ENCODE measurements at places on chromosomes 13 and 19.

DNA sequence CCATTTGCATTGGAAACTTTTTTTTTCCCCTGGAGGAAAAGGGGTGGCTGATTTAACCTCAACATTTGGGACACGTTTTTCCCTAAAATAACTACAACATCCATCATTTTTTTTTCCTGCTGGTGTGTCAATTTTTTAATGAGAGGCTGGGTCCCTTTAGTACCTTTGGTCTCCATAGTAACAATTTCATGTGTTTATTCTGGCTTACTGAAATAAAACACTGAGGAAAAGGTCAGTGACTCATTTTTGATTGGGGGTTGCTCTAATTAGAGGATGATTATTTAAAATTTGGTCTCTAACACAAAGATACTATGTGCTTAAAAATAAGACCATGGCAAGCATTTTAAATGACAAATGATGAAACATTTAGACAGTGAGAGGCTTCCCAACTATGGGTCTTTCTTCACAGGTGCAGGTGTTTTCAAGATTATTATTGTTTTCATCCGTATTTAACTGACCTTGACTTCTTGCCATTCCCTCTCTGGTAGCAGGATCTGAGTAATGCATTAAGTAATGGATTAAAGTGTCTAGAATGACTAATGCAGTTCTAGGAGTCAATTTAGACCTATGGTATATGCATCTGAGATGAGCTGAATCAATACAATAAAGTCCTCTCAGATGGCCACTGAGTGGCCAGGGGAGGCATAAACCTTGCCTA is 406.4 kb downstream of the KCNRG start:
- DNase-seq = no peak

DNA sequence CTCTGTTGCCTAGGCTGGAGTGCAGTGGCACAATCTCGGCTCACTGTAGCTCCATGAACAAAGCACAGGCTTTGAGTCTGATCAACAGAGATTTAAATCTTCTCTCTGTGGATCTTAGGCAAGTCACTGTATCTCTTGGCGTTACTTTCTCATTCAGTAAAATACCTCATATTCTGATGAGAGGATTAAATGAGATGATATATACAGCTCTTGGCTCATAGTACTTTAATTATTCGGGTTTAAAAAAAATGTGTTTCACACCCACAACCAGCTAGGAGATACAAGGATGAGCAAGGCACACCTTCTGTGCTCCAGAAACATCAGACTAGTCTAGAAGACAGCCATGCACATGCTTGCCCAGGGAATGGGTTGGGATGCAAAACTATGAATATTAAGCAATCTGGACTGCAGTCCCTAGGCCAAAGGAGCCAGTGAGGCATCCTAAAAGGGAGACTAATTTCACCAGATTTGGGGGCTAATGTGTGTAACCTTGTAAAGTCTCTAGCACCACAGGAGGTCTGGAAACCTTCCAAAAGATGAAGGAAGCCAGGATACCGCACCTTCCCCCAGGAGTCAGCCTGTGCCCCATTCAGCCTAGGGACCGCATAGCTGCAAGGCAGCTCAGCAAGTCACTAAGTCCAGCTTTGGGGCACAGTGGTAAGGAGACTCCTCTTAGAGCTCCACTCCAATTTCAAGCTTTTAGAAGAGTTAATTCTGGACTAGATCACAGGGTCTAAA is 2.5 kb downstream of the VPS36 start:
- no peak for DNase-seq

GRCh38 chr13:52449331-52450011 is 963 bp downstream of the VPS36 start:
- DNase-seq = no peak

DNA sequence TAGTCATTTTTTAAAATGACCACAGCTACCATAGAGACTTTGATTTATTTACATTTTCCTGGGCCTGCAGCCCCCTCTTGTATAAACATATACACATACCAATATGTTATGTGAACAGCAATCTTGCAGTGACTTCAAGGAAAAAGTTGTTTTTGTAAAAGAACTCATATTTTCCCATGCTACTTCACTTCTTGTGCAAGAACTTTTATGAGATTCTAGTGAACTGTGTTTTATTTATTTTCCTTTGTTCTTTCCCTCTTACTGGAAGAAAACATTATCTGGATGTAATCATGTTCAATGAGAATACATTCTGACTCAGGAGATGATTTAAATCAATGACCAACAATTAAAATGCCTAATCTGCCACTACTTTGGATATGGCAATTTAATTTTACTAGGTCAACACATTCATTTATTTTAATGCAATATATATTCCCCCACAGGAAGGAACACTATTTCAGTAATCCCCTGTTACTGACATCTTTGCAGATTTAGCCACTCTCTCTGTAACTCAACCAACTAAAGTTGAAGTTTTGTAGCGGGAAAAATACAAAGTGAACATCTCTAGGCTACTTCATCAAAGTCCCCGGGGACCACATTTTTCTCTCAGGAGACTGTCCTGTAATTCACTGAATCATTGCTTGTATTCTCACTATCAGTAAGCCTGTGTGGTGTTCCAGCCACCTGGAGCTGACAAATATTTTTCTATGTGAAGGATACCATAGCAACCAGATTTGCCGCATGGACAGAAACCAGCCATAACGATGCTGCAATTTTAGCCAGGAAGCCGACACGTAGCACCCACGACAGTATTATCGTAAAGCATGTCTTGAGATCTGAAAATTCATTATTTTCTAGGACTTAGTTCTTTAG is 90.5 kb downstream of the STARD13 start:
- DNase-seq = no peak

GRCh38 chr13:29921542-29921941 is 71.1 kb upstream of the UBL3 start:
- no peak for DNase-seq

DNA sequence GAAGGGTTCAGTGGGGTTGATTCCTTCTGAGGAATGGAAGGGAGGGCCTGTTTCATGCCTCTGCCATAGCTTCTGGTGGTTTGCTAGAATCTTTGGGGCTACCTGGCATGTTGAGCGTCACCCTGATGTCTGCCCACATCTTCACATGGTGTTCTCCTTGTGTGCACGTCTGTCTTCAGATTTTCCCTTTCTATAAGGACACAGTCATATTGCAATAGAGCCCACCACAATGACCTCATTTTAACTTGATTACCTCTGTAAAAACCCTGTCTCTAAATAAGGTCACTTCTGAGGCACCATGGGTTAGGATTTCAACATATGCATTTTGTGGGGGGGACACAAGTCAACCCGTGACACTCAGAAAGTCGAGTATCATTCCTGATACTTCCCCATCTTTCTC is 257.9 kb downstream of the COG6 start:
- DNase-seq = no peak

DNA sequence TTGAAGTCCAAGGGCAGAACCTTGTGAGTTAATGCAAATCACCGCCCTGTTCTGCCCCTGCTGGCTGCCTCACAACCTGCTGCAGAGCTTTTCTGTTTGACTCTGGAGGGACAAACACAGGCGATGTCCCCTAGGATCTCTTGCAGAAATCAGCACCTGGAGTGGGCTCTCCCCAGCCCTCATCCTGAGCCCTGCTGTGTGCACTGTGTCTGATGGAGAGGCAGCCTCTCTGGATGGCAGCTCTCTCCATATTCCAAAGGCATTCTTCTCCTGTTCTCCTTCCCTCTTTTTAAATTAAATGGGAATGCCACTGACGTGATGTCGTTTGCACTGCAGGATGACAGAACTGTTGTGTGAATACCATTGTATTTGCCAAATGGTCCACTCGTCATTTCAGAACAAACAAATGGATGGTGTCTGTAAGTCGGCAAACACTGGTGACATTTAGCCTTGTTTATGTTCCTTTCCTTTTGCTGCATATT is 184.1 kb downstream of the ZNF536 start:
- no peak for DNase-seq

Measured in activated CD4-positive, alpha-beta T cell treated with anti-CD3 and anti-CD28 coated beads for 48 hours (primary cell).